ENCODE measurements at places on chromosomes 2 and 18.

DNA sequence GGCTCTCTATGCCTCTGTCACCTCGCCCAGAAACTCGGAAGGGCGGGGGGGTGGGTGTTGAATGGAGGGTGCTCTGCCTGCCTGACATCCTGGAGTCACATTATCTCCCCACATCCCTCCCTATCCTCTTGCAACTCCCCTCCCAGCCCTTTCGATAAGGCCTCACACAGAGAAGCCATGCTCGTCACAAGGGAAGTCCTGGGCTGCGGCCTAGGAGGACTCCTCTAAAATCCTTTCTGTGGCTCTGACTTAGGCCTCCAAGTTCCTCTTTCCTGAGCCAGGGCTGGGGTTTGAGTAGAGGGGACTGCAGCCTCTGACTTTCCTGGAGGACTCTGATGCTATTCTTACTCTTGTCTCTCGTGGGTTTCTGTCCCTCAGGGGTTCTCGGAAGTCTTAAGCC is 75.0 kb upstream of the PKDCC start:
- no peak for DNase-seq

- DNase-seq: no peak
Measured at GRCh38 chr18:79302120-79302519, 93.6 kb upstream of the NFATC1 start.

GRCh38 chr2:134354611-134355010 is 100.7 kb downstream of the MGAT5 start:
- DNase-seq: no peak

DNA sequence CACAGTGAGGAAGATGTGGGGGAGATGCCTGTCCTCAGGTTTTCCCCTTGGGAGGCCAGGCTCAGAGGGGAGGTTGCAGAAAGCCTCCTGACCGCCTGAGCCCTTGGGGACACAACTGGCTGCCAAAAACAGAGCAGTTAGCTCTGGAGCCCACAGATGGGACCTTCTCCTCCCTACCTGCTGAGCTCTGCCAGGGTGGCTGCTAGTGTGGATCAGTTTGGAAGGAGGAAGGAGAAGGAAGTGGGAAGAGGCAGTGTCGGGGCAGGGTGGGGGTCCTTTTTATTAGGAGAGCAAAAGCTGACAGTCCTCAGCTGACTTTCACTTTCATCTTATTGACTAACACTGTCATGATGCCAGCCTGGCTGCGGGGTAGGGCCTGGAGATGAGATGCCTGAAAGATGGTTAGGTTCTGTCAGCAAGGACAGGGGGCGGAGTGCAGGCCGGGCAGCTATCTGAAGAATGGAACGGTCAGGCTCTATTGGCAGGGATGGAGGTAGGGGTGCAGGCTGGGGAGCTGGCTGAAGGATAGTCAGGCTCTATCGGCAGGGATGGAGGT is 188.5 kb upstream of the HDAC4 start:
- no peak for DNase-seq

- DNase-seq: no peak
Measured at GRCh38 chr2:196166876-196167275, 4.5 kb downstream of the STK17B start.

- no peak for DNase-seq
Measured at GRCh38 chr18:61459896-61460648, 126.8 kb downstream of the CDH20 start.

- no peak for DNase-seq
Measured at GRCh38 chr2:240856151-240856980, 12.3 kb upstream of the AGXT start.

DNA sequence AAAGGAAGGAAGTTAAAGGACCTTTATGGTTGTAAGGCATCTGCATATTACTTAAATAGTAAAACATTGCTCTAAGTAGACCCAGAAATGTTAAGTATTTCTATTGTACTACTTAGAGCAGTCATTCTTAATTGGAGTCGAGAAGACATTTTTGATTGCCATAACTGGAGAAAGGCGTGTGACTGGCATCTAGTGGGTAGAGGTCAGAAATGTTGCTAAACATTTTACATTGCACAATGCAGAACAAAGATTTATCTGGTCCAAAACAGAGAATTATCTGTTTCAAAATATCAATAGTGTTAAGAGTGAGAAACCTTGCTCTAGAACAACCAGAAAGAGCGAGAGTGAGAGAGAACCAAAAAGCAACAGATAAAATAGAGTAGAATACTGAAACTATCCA is 23.3 kb upstream of the ROCK1 start:
- no peak for DNase-seq

- DNase-seq: no peak
Measured at GRCh38 chr2:169464466-169464865, 14.8 kb upstream of the BBS5 start.

- no peak for DNase-seq
Measured at GRCh38 chr2:63058921-63059792, 8.5 kb downstream of the OTX1 start.

DNA sequence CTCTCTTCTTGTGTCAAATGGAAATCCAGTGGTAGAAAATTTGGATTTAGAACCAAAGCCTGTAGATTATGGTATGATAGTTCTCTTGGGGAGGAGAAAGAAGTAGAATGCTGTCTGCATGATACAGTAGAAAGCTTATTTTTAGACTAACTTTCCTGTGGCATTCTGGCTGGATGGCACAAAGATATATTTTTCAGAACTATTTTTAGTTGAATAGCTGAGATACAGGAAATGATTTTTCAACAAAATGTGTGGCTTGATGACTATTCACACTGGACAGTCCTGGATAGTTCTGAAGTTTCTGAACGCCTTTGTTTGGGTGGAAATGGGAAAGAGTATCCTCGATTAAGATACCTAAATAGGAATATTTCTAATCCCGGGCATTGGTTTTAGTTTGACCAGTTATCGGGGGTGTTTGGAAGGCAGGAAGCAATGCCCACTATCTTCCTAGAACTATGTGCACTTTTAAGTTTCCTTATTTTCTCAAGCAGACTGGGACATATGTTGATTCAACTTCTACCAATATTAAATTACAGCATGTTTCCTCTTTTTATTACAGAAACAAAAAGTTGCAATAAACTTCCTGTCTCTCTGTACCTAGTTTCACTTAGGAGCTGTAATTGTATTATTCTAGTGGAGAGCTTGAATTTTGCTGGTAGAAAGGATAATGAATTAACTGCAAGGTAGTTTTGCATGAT is 32.1 kb downstream of the GDF7 start:
- DNase-seq: no peak

DNA sequence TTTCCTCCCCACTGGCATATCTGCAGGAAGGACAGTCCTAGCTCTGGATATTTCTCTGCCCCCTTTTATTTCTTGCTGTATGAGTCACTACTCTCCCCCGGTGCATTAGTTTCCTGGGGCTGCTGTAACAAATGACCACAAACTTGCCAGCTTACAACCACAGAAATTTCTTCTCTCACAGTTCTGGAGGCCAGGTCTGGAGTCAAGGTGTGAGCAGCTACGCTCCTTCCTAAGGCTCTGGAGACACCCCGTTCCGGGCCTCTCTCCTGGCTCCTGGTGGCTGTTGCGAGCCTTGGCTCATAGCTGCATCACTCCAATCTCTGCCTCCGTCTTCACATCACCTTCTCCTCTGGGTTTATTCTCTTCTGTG is 34.1 kb downstream of the PTPRM start:
- no peak for DNase-seq

DNA sequence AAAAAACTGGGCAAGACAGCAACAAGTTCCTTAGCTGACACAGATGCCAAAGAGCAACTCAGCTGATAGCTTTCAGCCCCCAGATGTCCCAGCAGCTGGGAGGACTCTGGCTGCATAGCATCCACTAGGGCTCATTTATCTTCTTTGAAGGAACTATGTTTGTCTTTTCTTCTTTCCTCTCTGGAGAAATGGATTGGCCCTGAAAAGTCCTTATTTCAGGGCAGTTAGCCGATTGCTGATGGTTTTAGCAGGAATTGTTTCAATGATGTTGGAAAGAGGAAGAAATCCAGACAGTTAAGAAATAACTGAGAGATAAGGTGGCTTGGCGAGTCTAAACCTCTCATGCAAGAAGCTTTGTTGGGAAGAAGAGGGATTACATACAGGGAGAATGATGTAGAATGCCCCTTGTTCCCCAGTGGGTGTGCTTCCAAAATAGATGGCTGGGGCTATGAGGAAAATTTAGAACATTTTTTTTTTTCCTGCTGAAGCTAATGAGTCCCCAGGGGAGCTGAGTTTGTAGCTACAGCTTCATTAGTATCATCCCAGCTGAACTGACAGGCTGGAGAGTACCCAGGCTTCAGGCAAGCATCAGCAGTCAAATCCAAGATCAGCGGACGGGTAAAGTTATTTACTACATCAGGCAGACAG is 33.6 kb upstream of the SERPINE2 start:
- no peak for DNase-seq

GRCh38 chr2:149872638-149873150 is 285.1 kb upstream of the MMADHC start:
- no peak for DNase-seq

DNA sequence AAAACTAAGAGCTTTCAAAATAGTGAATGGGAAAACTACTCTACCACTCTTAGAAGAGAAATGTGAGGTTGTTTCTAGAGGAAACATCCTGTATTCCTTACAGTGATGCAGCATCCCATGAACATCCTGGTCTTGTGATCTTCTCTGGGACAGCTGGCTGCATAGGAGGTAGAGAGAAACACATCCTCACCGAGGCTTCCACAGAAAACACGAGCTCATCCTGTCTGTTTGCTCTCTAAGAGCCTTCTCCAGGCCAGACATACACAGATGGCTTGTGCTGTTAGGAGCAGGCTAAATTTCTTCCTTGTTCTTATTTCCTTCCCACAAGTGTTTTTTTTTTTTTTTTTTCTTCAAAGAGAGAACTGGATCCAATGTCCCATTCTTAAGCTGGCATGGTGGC is 14.7 kb upstream of the FZD7 start:
- no peak for DNase-seq

- DNase-seq: no peak
Measured at GRCh38 chr2:28692411-28692810, 59.2 kb upstream of the PPP1CB start.

DNA sequence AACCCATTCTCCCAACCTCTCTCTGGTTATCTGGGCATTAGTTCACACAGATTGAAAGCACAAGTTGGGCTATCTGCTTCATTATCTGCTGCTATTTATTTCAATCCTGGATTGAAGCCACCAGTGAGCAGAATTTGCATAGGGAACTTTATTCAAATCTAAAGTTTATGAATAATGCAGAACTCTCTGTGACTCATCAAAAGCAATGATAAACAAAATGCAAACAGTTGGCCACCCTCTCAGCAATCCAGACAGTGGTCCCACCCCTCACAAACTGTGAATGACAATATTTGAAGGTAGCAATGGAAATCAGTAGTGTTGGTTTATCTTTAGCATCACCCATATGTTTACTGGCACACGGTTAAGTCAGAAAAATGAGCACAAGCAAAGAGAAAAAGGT is 106.8 kb upstream of the TMEM178A start:
- DNase-seq: no peak

- DNase-seq: no peak
Measured at GRCh38 chr2:204695506-204695905, 150.2 kb downstream of the PARD3B start.

DNA sequence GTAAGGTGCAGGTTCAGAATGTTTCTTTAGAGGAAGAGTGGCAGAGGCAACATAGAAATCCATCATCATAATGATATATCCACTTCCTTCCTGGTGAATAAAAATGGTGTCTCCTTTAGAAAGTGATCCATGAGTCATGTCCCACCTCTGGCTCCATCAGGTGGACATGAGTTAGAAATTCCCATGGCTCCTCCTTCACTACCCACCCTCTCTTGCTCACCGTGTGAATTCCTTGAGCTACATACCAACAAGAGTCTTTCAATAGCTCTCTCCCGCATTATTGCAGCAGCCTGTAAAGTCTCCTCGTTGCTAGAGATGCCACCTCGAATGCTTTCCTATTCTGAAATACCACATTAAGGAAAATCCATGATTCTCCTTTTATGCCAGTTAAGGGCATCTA is 317.6 kb downstream of the LNPK start:
- no peak for DNase-seq
